ENCODE measurements at places on chromosomes 2 and 18. TPM values are rescaled to one million over a fixed set of nuclear protein-coding genes. Genes with fewer than 3 reads are reported as not detected.

The STARD6 gene
- not detected for total RNA-seq

The ALPP gene
- total RNA-seq, result not detected

The KHK gene
- total RNA-seq, result 1.5 TPM

The TGOLN2 gene
- total RNA-seq, result 72.8 TPM

The WDPCP gene
- 12.1 TPM for total RNA-seq

The MOGAT1 gene
- total RNA-seq, result not detected

The PTPRN gene
- total RNA-seq, result 0.98 TPM

The MROH2A gene
- not detected for total RNA-seq

The ZAP70 gene
- total RNA-seq, result not detected

The TWIST2 gene
- total RNA-seq, result 113 TPM

The MC4R gene
- not detected for total RNA-seq

The TMEFF2 gene
- total RNA-seq, result 3.7 TPM

The ONECUT2 gene
- total RNA-seq, result under 0.01 TPM

The VAMP8 gene
- 0.59 TPM for total RNA-seq

The FAM228A gene
- total RNA-seq, result not detected

The ERMN gene
- total RNA-seq, result not detected

The DCDC2C gene
- total RNA-seq, result not detected

The PLCD4 gene
- total RNA-seq, result 2.2 TPM

The CD207 gene
- total RNA-seq, result not detected

The BCL11A gene
- not detected for total RNA-seq

The CDH7 gene
- total RNA-seq, result not detected

The IL1F10 gene
- not detected for total RNA-seq

The CNDP1 gene
- total RNA-seq, result not detected

The DUSP2 gene
- 0.37 TPM for total RNA-seq

The LYG2 gene
- not detected for total RNA-seq

The PLEKHH2 gene
- 4.3 TPM for total RNA-seq

The G6PC2 gene
- total RNA-seq, result not detected

The CFAP65 gene
- total RNA-seq, result 0.20 TPM

The RMND5A gene
- 11.4 TPM for total RNA-seq

The PDE11A gene
- total RNA-seq, result not detected

The AMER3 gene
- not detected for total RNA-seq

The TCF23 gene
- total RNA-seq, result not detected

The MAIP1 gene
- total RNA-seq, result 24.3 TPM

The PPP1R1C gene
- not detected for total RNA-seq

The UGT1A5 gene
- total RNA-seq, result not detected

Measured in subcutaneous preadipocyte (primary cell).